Hepatocyte (in vitro differentiated cells): ENCODE measurements at places on chromosomes 3 and 15. TPM values are rescaled to one million over a fixed set of nuclear protein-coding genes. Genes with fewer than 3 reads are reported as not detected.

CCR8 gene
- not detected in 2 replicates for total RNA-seq

DNA sequence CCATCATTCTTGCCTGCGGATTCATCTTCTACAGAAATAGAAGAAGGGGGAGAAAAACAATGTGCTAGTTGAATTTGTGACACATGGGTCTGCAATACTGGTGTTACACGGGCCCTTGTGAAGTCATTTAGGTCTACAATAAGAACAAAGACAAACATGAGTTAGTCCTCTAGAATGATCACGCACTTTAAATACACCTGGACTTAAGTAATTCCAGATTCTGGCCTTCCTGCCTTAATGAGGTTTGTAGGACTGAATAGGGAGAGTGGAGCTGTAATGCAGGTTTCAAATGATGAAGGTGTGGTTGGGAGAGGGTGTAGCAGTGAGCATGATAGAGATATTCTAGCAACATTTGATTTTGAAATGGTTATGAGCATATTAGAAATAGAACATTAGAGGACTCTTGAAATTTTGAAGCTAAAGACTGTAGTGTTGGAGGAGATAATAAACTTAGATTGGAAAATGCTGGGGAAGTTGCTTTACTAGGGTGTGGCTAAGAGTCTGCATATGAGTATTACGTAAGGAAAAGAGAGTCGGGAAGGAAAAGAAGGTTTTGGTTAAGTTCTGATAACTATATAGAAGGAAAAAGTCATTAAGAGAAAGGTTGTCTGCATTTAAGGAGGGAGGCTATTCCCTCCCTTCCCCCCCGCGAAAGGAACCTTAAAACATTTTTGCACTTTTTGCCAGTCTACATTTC lies 606 bp downstream of the EIF2A start:
- H3K4me1 ChIP-seq: peaks cover 7% of the 10 kb centered on the region
- H3K27ac ChIP-seq: peak overlapping the region; percentile 92
- DNase-seq: peak; percentile 11
- peak overlapping the region; percentile 59 for H3K4me3 ChIP-seq
- H3K27me3 ChIP-seq: no peaks in the 10 kb centered on the region

GRCh38 chr15:93866476-93866875 lies 364.9 kb upstream of the MCTP2 start:
- H3K27ac ChIP-seq: no peak overlapping the region
- no peaks in the 10 kb centered on the region for H3K36me3 ChIP-seq
- no peaks in the 10 kb centered on the region for H3K4me1 ChIP-seq

GRCh38 chr3:72483554-72484104 lies 364.6 kb downstream of the SHQ1 start:
- no peak overlapping the region for H3K4me3 ChIP-seq
- H3K36me3 ChIP-seq: no peaks in the 10 kb centered on the region
- peaks cover 18% of the 10 kb centered on the region for H3K4me1 ChIP-seq
- no peaks in the 10 kb centered on the region for H3K27me3 ChIP-seq
- peak overlapping the region; percentile 1 for H3K27ac ChIP-seq
- DNase-seq: no peak

- H3K4me3 ChIP-seq: no peak overlapping the region
- H3K4me1 ChIP-seq: no peaks in the 10 kb centered on the region
- DNase-seq: no peak
- no peak overlapping the region for H3K27ac ChIP-seq
- no peaks in the 10 kb centered on the region for H3K27me3 ChIP-seq
Observed at GRCh38 chr15:52233405-52233804, 42.2 kb upstream of the GNB5 start.

- no peak overlapping the region for H3K4me3 ChIP-seq
- H3K27ac ChIP-seq: no peak overlapping the region
- no peak for DNase-seq
- no peaks in the 10 kb centered on the region for H3K27me3 ChIP-seq
- no peaks in the 10 kb centered on the region for H3K36me3 ChIP-seq
- no peaks in the 10 kb centered on the region for H3K4me1 ChIP-seq
Observed at GRCh38 chr3:150936693-150937092, 31.5 kb upstream of the MINDY4B start.

DNA sequence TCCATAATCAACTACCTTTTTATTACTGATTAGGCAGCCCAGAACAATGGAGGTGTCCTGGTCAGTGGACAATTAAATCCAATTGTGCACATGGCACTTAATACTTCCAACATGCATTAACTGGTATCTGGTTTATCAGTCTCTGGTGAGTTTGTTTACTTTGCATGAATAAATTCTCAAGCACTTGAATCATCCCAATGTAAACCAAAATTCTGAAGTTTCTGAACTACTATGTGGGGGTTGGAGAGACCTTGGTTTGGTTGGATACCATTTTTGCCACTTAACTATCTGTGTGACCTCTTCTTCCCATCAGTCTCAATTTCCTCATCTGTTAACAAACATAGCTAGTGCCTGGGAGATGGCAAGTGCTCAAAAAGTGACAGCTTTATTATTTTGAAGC lies 70.5 kb upstream of the MAP4 start:
- peak overlapping the region; percentile 93 for H3K27ac ChIP-seq
- no peak for DNase-seq
- no peaks in the 10 kb centered on the region for H3K27me3 ChIP-seq
- peak overlapping the region; percentile 77 for H3K4me3 ChIP-seq
- H3K4me1 ChIP-seq: peaks cover 15% of the 10 kb centered on the region
- no peaks in the 10 kb centered on the region for H3K36me3 ChIP-seq
